Activated T-helper 17 cell treated with anti-CD3 and anti-CD28 coated beads, Interleukin-2, amount 50 U/mL, for 72 hours (primary cell): ENCODE measurements at places on chromosomes 4 and X.
A peak's percentile ranks its signal among the peaks of the same experiment; 100 is the strongest.

GRCh38 chr4:37693450-37694190 lies 7.4 kb upstream of the RELL1 start:
- H3K4me3 ChIP-seq = no peak overlapping the region
- H3K4me1 ChIP-seq = no peaks in the 10 kb centered on the region
- ATAC-seq = peak; percentile 23
- H3K36me3 ChIP-seq = no peaks in the 10 kb centered on the region
- H3K27ac ChIP-seq = no peak overlapping the region

GRCh38 chrX:133375615-133376340 lies 39.5 kb downstream of the GPC4 start:
- H3K27ac ChIP-seq = no peak overlapping the region
- no peaks in the 10 kb centered on the region for H3K4me1 ChIP-seq
- no peak overlapping the region for H3K4me3 ChIP-seq

DNA sequence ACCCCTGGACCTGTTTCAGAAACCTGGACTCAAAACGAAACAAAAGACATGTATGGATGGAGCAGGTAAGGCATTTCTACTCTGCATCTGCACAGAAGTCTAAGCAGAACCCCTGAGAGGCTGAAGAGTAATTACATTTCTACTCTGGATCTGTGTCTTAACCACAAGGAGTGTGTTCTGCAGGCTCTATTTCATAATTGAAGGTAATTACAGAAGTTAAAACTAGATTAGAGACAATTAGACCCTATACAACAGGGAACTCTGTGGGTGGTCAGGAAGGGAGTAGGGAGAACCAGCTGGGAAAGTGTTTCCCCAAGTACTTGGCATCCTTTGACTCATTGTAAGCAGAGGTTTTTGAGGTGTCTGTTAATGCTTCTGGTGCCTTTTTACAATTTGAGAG lies 69.8 kb downstream of the IGSF1 start:
- H3K27me3 ChIP-seq = no peaks in the 10 kb centered on the region
- no peaks in the 10 kb centered on the region for H3K4me1 ChIP-seq
- no peak overlapping the region for H3K4me3 ChIP-seq
- no peak for ATAC-seq
- no peak overlapping the region for H3K27ac ChIP-seq

DNA sequence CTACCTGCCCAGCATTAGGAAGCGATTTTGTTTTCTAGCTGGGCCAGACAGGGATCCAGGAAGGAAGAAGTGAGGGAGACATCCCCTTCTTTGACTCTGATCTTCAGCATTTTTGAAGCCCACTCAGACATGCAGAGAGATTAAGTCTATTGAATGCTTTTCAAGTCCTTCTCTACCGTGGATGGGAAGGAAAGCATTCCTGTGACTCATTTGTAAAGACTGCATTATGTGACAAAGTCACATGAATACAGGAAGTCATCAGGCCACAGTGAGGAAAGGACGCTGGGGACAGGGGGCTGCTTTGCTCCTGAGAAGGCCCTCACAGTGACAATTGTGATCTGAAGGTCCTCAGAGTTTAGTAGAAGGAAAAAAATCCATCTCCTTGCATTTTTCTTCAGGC lies 67.4 kb upstream of the GBA3 start:
- H3K27me3 ChIP-seq = no peaks in the 10 kb centered on the region
- no peak for ATAC-seq
- H3K36me3 ChIP-seq = no peaks in the 10 kb centered on the region
- no peaks in the 10 kb centered on the region for H3K4me1 ChIP-seq

DNA sequence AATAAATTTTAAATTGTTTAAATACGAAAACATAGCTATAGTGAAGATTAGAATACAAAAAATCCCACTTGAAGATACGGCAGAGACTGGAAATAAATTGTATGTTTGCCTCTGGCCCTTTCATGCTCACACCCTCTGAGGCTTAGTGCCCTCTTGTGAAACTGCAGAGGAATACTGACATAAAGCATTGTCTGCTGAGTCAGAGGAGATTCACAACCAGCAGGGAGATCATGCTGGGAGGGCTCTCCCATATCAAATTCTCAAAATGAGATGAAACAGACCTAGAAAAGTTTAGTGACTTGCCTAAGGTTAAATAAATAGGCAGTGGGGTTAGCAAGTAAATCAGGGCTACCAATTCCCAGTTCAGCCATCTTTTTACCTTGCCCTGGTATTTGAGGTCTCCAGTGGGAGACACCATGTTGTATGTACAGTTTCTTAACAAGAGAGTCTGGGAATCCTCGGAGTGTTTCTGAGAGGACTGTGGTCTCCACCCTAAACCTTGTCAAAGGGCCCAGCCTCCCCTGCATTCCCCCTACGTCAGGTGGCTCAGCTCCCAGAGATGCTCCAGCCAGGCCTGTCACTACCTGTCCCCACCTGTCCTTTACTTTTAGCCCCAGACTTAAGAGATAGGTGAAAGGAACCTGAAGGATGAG lies 581.4 kb upstream of the DIPK2B start:
- ATAC-seq = peak; percentile 71
- H3K36me3 ChIP-seq = peaks cover 91% of the 10 kb centered on the region

GRCh38 chrX:125306335-125306866 lies 13.3 kb upstream of the TEX13C start:
- no peak for ATAC-seq
- no peaks in the 10 kb centered on the region for H3K4me1 ChIP-seq
- no peak overlapping the region for H3K27ac ChIP-seq
- H3K4me3 ChIP-seq = no peak overlapping the region

DNA sequence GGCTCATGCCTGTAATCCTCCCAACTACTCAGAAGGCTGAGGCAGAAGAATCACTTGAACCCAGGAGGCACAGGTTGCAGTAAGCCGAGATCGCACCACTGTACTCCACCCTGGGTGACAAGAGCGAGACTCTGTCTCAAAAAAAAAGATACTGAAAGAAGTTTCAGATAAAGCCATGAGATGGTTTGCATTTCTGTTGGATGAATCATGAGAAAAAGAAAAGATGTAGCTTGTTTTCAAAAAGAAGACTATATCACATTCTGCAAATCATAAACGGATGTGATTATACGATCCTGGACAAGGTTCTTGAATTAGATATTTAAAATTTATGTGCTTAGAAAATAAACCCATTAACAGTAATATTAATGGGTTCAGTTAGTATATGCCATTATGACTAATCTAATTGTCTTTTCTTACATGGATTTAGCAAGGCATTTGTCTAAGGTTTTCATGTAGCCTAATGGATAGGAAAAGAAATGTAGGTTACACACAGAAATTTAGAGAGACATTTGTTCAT lies 345.9 kb downstream of the SLC7A11 start:
- H3K36me3 ChIP-seq = no peaks in the 10 kb centered on the region
- no peaks in the 10 kb centered on the region for H3K4me1 ChIP-seq
- no peaks in the 10 kb centered on the region for H3K27me3 ChIP-seq
- no peak for ATAC-seq
- H3K27ac ChIP-seq = no peak overlapping the region
